ENCODE measurements at places on chromosomes 16 and 17. TPM values are rescaled to one million over a fixed set of nuclear protein-coding genes. Genes with fewer than 3 reads are reported as not detected.

- H3K27me3 ChIP-seq, result no peaks in the 10 kb centered on the region
- no peak for DNase-seq
- H3K36me3 ChIP-seq, result no peaks in the 10 kb centered on the region
- no peak overlapping the region for H3K4me3 ChIP-seq
- peaks cover 6% of the 10 kb centered on the region for H3K4me1 ChIP-seq
These were observed 34.9 kb downstream of the SMARCE1 start for GRCh38 chr17:40612599-40613244.

DNA sequence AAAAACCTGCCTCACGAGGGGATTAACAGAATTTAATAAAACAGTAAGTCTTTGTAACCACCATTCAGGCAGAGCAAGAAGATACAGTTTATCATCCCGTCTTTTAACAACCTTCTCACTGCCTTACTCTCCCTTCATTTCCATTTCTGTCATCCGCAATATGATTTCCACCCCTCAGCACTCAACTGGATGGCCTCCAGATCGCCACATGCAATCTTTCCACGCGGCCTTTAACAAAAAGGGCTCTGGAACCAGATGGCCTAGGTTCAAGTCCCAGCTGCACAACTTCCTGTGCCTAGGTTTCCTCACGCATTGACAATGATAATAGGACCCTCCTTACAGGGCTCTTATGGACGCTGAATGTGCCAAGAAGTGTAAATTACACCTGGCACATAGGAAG lies 103.6 kb downstream of the GAS7 start:
- no peaks in the 10 kb centered on the region for H3K27me3 ChIP-seq
- H3K4me1 ChIP-seq, result no peaks in the 10 kb centered on the region
- DNase-seq, result no peak
- H3K27ac ChIP-seq, result no peak overlapping the region

DNA sequence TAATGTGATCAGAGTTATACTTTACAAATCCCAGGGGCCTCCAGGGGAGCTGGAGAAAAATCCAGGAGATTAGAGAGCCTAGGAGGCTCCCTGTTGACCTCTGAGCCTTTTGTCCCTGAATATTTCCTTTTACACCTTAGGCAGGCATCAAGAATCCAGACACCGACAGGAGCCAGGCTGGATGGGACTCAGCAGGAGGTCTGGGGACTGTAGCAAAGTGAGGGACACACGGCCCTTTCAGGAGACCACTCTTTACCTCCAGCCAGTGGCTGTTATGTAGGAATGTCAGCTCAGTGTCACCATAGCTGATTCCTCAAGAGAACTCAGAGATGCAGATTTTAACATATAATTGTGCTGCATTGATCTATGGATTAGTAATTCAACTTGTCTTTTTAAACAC lies 198.4 kb downstream of the SHISA9 start:
- H3K27ac ChIP-seq, result no peak overlapping the region
- no peaks in the 10 kb centered on the region for H3K36me3 ChIP-seq
- H3K4me1 ChIP-seq, result no peaks in the 10 kb centered on the region
- no peaks in the 10 kb centered on the region for H3K27me3 ChIP-seq

DNA sequence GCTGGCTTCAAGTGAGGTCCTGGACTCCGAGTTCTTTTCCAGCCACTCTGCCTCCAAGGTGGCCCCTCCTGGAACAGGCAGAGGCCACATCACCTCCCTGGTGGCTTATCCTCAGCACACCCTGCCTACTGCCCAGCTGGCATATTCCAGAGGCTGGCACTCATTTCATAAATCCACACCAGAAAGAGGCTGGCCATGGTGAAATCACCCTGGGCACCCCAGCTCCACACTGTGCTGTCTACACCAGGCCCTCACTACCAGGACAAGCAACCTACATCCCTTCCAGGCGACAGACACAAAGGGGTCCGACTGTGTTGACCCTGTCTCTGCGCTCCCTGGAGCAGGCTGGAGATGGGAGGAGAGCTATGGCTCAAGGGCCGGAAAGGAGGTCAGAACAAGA lies 100.2 kb downstream of the C16orf78 start:
- no peaks in the 10 kb centered on the region for H3K36me3 ChIP-seq
- no peaks in the 10 kb centered on the region for H3K4me1 ChIP-seq
- no peak overlapping the region for H3K27ac ChIP-seq
- no peak overlapping the region for H3K4me3 ChIP-seq

GRCh38 chr16:57039148-57039812 lies 49.9 kb downstream of the NLRC5 start:
- no peaks in the 10 kb centered on the region for H3K4me1 ChIP-seq
- H3K27ac ChIP-seq, result peak overlapping the region; percentile 47
- H3K36me3 ChIP-seq, result peaks cover 4% of the 10 kb centered on the region
- no peaks in the 10 kb centered on the region for H3K27me3 ChIP-seq
- no peak overlapping the region for H3K4me3 ChIP-seq

GRCh38 chr17:79574108-79574507 lies 36.7 kb downstream of the RBFOX3 start:
- no peak overlapping the region for H3K27ac ChIP-seq
- no peaks in the 10 kb centered on the region for H3K36me3 ChIP-seq
- no peak overlapping the region for H3K4me3 ChIP-seq
- H3K27me3 ChIP-seq, result no peaks in the 10 kb centered on the region
- no peak for DNase-seq

DNA sequence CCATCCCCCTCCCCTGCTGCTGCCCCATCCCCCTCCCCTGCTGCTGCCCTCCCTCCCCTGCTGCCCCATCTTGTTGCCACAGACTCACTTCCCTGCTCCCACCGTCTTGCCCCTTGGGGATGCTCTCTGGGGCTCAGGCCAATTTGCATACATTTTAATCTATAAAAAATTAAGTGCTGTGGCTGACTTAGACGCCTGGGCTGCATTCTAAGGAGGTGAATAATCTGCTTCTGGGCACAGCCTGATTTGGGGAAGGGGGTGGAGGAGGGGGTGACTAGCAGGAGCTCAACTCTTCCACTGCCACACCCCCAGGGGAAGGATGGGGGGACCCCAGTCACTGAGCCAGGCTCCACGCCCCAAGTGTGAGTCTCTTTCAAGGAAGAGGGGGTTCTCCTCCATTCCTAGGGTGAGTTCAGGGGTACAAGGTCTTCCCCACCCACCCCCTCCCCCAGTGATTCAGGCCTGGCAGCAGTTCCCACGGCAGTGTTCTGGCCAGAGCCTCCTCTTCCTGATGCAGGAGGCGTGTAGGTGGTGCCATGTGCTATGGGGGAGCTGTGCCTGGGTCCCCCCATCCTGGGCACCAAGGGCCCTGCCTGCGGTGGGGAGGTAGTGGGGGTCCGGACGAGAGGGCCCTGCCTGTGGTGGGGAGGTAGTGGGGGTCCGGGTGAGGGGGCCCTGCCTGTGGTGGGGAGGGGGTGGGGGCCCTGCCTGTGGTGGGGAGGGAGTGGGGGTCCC lies 5.0 kb downstream of the DPH1 start:
- no peak for DNase-seq
- H3K4me1 ChIP-seq, result peaks cover 7% of the 10 kb centered on the region
- H3K4me3 ChIP-seq, result no peak overlapping the region
- no peaks in the 10 kb centered on the region for H3K36me3 ChIP-seq

DNA sequence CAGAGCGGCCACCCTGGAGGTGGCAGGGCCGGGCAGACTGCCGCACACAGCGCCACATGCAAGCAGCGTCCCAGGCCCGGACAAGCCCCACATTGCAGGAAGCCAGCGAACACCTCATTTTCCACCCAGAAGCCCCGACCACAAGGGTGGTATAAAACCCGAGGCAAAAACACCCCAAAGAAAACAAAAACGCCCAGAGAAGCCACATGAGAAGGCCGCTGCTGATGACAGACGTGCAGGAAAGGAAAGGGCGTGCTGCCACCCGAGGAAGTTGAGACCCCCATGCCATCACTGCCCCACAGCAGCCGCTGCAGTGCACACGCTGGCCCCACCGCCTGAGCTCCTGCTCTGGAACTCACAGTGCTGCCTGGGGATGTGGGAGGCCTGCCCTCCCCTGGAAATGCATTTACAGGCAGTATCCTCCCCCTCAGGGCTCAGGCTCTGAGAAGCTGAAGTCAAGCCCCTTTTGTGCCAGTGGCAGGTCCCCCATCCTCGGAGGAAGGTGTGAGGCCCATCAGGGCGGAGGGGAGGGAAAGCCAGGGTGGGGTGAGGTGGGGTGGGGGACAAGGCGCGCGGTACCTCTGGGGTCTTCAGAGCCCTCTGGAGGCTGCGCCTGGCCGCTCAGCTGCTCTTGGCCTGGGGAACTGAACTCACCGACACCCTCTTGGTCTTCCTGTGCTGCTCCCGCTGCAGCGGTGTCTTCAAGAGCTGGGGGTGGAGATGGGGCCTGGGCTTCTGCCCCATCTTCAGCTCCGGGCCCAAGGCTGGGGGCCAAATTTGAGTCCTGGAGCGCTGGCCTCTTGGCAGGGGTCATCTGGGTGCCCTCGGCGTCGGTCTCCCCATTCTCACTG lies 62.0 kb downstream of the IL21R start:
- H3K4me1 ChIP-seq, result no peaks in the 10 kb centered on the region
- H3K27me3 ChIP-seq, result no peaks in the 10 kb centered on the region
- H3K27ac ChIP-seq, result no peak overlapping the region
- H3K36me3 ChIP-seq, result peaks cover 12% of the 10 kb centered on the region
- no peak for DNase-seq

DNA sequence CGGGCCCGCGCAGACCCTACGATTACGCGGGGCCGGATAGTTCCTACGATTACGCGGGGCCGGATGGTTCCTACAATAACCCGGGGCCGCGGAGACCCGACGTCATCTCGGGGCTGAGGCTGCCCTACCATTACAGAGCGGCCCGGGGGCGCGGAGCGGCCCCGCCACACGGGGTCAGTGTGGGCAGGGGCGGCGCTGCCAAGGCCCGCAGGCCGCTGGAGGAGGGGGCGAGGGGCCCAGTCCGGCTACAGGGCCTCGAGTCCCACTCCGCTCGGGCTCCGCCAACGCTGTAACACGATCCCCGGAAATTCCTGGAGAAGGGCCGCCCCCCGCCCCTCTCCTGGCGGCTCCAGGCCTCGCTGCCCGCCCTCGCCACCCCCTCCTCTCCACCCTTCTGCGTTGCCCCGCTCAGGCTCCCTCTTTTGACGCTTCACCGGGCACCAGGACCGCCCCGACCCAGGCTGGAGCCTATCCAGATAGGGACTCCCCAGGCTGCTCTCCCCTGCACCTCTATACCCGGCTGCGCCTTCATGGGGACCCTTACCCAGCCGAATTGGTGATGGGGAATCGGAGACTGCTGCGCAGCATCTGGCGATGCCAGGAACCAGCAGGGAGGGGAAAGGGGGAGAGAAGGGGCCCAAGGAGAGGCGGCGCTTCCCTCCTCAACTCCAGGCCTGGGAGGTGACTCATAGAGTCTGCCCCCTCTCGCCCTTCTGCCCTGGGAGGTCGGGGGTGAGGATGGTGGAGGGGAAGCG lies at the start of gene RAB34:
TSS of gene RAB34 (minus strand) at position 291 of the 755 bp plus-strand sequence. CDS start 602 bp downstream, outside the sequence.
- peak; percentile 50 for DNase-seq
- peak within 1 kb of the TSS; percentile 71 for H3K27ac ChIP-seq
- peaks cover 10% of the 10 kb centered on the region for H3K36me3 ChIP-seq
- H3K4me1 ChIP-seq, result peaks cover 13% of the 10 kb centered on the region

DNA sequence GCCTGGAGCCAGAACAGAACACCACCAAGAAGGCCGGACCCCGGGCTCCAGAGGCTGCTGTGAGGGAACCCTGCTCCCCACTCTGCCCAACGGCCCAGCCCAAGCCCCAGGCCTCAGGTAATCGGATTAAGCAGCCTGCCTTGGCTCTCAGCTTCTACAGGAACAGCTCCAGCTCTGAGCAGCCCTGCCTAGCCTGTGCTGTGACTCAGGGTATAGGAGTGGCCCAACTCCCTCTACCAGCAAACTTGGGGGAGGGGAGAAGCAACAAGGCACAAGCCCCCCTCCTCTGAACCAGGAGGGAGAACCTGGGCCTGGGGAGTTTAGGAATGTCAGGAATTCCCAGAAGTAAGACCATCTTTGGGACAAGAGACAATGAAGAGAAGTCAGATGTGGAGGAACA lies 849 bp upstream of the SOX15 start:
- H3K27ac ChIP-seq, result no peak overlapping the region
- peaks cover 3% of the 10 kb centered on the region for H3K4me1 ChIP-seq
- no peak overlapping the region for H3K4me3 ChIP-seq
- no peak for DNase-seq
- no peaks in the 10 kb centered on the region for H3K27me3 ChIP-seq

KCNJ18 gene
- total RNA-seq, result not detected

CEMP1 gene
- 0.53 TPM for total RNA-seq

TELO2 gene
- 76.0 TPM for total RNA-seq

- no peak overlapping the region for H3K27ac ChIP-seq
- no peak for DNase-seq
- H3K4me1 ChIP-seq, result no peaks in the 10 kb centered on the region
- H3K4me3 ChIP-seq, result no peak overlapping the region
These were observed 100.3 kb downstream of the ZFHX3 start for GRCh38 chr16:72947379-72948237.

- no peak overlapping the region for H3K27ac ChIP-seq
- no peak overlapping the region for H3K4me3 ChIP-seq
- no peaks in the 10 kb centered on the region for H3K4me1 ChIP-seq
These were observed 388.5 kb downstream of the CNTNAP4 start for GRCh38 chr16:76665571-76666275.

GRCh38 chr16:53519417-53520091 lies 16.5 kb upstream of the AKTIP start:
- no peak overlapping the region for H3K4me3 ChIP-seq
- H3K27me3 ChIP-seq, result no peaks in the 10 kb centered on the region
- no peak for DNase-seq

DNA sequence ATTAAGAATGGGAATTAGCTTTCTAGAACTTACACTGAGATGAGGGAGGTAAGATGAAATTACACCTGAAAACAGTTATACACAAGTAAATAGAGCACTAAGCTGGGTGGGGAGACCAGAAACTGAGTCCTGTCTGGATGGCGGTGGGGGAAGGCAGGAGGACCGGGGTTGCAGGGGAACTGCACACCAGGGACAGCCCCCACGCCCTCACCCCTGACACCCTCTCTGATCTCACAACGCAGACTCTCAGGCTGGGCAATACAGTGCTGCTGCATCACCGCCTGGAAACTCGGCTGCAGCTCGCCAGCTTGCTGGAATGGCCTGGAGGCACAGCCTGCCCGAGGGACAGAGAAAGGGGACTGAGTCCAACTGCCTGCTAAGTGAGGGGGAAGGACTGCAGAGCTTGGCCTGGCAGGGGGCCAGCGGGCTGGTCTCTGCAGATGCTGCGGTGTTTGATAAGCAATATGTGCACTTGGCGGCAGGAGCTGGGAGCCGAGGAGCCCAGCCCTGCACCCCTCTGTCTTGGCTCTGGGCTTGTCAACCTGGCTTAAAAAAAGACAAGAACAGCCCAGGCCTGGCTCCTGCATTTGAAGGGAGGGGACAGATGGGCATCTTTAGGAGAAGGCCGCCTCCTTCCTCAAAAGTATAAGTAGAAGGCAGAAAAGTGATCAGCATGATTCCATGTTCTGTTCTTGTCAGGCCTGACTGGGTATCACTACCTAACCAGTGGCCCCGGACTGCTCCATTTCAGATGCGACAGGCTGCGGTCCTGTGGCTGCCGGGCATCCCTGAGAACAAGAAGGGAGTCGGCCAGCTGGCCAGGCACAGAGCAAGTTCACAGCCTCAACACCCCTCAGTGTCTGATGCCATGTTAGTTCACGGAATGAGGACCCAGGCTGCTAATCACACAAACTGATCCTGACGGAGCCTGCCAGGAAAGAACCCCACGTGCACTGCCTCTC lies 30.2 kb downstream of the SPHK1 start:
- H3K36me3 ChIP-seq, result no peaks in the 10 kb centered on the region
- H3K27ac ChIP-seq, result no peak overlapping the region
- no peaks in the 10 kb centered on the region for H3K27me3 ChIP-seq
- no peak for DNase-seq
- H3K4me1 ChIP-seq, result no peaks in the 10 kb centered on the region
- no peak overlapping the region for H3K4me3 ChIP-seq

SNX20 gene
- total RNA-seq, result 1.6 TPM

GRCh38 chr17:44793885-44794842 lies 35.4 kb downstream of the ADAM11 start:
- no peaks in the 10 kb centered on the region for H3K36me3 ChIP-seq
- H3K4me1 ChIP-seq, result no peaks in the 10 kb centered on the region
- no peaks in the 10 kb centered on the region for H3K27me3 ChIP-seq
- no peak for DNase-seq

SGCA gene
- total RNA-seq, result 5.5 TPM
